ENCODE measurements at places on chromosomes 2 and 18. TPM values are rescaled to one million over a fixed set of nuclear protein-coding genes. Genes with fewer than 3 reads are reported as not detected.

Gene FBXO11
- 7.5 TPM for polyA plus RNA-seq

Gene SULT1C2
- not detected for polyA plus RNA-seq

Gene FIGN
- polyA plus RNA-seq, result not detected

Gene IRS1
- polyA plus RNA-seq, result 0.03 TPM

Gene STRN
- 20.6 TPM for polyA plus RNA-seq

DNA sequence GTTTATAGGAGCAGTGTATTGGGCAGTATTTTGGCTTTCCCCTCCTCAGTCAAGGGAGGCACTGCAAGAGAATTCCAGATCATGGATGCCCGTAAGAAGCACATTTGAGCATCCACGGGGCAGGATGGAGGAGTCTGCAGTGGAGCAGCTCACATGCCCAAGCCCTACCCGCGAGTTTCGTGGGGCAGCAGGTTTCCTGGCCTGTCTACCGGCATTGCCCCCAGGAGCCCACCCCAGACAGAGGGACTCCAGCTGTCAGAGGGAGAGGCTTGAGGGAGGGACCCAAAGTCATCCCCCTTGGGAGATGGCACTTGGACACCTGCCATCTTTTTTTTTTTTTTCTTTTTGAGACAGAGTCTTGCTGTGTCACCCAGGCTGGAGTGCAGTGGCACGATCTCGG, 31.3 kb downstream of the TMEM177 start:
- no peak for DNase-seq

DNA sequence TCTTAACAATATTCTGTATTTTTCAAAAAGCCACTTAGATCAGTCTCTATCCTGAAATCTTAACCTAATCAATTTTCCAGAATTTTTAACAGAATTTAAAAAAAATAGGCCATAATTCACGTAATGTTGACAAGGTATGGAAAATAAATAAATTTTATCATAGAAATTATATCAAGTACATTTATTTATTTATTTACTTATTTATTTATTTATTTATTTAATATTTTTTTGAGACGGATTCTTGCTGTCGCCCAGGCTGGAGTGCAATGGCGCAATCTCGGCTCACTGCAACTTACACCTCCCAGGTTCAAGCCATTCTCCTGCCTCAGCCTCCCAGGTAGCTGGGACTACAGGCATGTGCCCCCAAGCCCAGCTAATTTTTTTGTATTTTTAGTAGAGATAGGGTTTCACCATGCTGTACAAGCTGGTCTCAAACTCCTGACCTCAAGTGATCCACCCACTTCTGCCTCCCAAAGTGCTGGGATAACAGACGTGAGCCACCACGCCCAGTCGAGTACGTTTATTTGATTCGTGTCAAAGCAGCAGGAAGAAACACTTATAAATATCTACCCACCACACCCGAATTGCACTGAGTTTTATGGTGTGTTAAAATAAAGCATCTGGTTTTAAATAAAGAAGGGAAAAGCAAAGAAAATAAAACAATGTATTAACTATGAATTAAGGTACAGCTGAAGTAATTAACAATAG, 60.1 kb downstream of the DSC3 start:
- no peak for DNase-seq

GRCh38 chr2:129747500-129748125, 231.9 kb upstream of the RAB6C start:
- DNase-seq, result no peak

DNA sequence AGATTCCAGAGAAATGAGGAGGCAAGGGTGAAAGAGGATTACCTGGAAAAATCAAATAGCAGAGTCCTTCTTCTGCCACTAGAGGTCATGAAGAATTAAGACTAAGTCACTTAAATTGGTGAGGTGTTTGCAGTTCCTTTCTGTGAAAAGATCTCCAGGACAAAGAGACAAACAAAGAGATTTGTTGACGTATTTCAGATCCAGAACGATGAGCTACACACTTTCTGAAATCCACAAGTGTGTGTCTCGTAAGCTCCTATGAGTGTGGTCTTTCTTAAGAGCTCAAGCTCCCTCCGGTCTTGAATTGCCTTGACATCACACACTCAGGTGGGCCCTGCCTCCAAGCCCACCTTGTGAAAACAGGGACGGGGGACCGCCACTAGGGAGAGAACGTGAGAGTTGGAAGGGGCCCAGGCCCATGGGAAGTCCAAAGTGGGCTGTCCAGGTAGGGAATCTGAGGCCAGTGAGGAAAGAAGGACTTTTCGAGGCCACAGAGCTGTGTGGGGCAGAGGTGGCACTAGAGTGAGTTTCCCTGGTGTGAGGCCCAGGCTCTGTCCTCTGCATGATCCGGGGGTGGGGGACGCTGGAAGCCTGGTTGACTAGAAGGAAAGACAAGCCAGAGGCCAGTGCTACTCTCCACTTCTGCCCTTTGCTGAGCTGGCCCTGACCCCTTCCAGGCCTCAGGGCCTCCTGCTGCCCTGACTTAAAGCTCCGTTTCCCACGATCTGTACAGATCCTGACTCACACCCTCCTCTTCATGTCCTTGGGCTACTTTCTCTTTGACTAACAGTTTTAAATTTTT, 168.1 kb upstream of the NCK2 start:
- no peak for DNase-seq

DNA sequence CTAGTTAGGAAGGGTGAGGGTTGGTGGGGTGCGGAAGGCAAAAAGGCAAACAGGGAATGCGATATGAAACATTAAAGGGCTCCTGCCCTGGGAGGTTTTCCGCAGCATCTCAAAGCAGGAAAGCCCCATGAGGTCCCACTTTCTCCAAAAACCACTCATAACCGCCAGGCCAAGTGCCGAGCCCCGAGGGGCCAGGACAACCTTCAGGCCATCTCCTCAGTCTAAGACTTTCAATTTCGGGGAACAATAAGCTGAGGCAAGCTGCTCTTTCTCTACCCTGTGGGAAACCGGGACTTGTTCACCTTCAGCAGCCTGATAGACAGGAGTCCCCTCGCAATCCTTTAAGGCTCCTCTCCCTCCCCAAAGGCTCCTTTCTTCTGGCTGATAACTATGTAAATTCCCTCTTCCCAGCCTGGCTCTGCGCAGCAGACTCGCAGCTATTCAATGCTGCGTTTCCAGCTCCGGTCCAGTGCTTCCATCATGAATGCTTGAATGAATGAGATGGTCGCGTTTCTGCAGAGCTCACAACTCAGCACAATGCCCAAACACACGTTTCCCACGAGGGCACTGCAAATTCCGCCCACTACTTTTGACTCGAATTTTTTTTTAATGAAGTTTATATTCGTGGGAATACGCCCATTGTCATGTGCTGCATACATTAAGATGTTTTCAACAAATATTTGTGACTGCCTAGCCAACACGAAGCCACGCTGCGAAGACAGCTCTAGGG, 1.4 kb downstream of the LAMA1 start:
- DNase-seq, result no peak

DNA sequence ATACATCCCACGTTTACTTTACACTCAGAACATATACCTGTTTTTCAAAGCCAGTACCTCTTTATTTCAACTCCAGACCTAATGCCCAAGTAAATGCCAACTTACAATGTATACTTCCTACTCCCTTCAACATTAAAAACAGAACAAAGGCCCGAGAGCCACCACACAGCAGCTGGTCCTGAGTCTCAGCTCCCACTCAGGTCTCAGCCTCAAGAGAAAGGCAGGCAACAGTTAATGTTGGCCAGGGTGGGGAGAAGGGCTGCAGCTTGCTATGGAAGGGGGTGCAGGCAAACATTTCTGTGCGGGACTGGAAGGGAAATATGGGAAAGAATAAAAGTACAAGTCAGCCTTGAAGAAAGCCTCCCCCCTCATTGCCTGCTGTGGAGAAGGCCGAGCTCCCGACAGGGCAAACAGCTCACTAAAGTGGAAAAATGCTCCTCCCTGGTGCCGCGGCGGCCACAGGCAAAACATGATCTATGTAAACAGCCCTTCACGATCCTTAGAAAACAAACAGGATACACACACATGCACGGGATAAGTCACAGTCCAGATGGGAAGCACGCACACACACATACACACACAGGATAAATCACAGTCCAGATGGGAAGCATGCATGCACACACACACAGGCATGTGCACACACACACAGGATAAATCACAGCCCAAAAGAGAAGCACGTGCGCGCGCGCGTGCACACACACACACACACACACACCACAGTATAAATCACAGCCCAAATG, 67.4 kb downstream of the ADNP2 start:
- no peak for DNase-seq
